SIG-M5 (cell line): ENCODE measurements at places on chromosomes 13 and 19.
A peak's percentile ranks its signal among the peaks of the same experiment; 100 is the strongest.

GRCh38 chr19:3606174-3606689 lies 443 bp downstream of the TBXA2R start:
- no peak for DNase-seq

GRCh38 chr13:55001881-55002280 lies 1973.3 kb downstream of the OLFM4 start:
- DNase-seq, result no peak

DNA sequence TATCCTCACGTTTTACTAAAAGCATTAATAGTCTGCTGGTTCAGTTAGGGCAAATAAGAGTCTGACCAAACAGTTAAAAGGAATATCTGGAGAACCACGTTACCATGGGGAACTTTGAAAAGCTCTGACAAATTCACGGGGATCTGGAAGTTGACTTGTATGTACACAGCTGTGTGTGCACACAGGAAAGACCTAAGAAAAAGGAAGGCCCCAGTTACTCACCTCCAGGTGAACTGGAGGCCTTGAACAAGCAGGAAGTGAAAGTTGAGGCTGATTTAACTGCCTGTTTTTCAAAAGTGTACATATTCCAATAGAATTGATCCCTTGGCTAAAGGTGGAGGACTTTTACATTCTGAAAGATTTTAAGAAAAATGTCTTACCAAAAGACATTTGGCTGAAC lies 1891.6 kb upstream of the PCDH20 start:
- no peak for DNase-seq

DNA sequence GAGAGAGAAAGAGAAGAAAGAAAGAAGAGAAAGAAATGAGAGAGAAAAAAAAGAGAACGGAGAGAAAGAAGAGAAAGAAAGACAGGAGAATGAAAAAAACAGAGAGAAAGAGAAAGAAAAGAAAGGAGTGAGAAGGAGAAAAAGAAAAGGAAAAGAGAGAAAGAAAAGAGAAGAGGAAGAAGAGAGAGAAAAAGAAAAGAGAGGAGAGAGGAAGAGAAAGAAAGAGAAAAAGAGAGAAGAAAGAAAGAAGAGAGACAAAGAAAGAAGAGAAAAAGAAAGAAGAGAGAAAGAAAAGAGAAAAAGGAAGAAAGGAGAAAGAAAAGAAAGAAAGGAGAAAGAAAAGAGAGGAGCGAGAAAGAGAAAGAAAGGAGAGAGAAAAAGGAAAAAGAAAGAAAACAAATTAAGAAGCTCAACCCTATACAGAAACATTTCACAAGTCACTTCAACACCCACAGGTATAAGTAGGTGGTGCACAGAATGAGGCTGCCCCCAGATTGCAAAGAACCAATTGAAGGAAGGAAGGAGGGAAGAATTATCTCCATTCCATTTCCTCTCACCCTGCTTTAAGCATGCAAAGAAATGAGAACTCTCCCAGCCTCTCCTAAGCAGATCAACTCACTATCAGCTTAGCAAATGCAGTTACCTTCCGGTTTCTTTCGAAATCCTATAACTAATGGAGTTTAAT lies 98.8 kb upstream of the CACNA1A start:
- DNase-seq, result no peak

DNA sequence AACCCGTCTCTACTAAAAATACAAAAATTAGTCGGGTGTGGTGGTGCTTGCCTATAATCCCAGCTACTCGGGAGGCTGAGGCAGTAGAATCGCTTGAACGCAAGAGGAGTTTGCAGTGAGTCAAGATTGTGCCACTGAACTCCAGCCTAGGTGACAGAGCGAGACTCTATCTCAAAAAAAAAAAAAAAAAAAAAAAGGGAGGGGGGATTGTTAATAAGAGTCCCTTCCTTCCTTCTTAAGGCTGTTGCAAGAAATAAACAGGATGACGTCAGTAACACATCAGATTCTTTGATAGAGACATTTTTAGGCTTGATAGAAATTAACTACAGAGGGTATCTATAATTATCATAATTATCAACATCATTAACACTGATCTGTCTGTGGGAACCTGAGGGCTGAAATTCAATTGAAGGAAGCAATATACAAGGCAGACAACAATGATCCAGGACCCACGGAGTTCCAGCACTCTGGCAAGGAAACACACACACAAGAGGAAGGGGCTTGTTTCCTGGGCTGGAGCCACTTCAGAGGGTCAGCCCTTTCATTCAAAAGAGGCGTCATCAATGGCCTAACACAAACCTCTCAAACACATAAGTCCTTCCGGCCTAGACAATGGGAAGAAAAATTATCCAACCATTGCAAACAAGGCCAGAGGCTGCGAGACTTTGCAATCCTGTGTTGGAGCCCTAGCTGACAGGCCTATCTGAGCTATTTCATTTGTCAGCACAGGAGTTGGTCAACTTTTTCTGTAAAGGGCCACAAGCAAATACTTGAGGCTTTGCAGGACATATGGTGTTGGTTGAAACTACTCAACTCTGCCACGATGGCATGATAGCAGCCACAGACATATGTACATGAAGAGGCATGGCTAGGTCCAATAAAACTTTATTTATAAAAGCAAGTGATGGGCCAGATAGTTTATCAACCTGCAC lies 105.2 kb downstream of the INSR start:
- no peak for DNase-seq

DNA sequence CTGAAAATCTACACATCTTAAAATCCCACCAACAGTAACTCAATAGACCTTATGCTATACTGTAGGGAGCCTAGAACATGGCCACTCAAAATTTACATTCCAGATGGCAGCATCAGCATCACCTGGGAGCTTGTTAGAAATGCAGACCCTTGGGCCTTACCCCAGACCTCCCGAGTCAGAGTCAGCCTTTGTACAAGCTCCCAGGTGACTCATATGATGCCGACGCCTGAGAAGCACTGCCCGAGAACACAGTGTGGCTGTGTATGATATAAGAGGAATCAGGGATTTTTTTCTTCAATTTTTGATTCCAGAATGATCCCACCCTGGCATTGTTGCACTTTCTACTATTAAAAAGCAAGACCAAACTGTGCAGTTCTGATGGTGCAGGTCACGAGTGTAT lies 35.9 kb upstream of the CNMD start:
- no peak for DNase-seq

- DNase-seq, result no peak
Observed at GRCh38 chr13:24651718-24652345, 28.4 kb upstream of the ATP12A start.

GRCh38 chr19:44611812-44612295 lies 1.5 kb upstream of the IGSF23 start:
- DNase-seq, result no peak

- DNase-seq, result no peak
Observed at GRCh38 chr19:49387936-49388372, at the start of gene KASH5. Gene KASH5 (plus strand): TSS chr19:49388249. CDS start chr19:49390884, 2,635 bp downstream.

DNA sequence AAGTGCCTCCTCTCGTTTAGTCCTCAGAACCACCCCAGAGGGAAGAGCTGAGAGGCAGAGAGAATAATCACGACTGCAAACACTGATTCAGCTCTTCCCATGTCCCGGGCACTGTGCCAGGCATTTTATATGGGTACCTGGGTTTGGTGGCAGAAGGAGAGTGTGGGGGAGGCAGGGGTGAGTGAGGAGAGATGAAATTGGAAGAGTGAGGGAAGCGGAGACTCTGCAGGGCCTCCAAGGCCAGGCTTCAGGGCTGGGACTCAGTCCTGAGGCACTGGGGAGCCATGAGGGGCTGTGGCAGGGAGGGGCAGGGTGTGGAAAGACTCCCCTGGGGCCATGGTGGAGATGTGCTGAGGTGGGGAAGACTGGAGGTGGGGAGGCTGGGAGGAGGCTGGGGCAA lies 8.7 kb downstream of the SYNGR4 start:
- no peak for DNase-seq

DNA sequence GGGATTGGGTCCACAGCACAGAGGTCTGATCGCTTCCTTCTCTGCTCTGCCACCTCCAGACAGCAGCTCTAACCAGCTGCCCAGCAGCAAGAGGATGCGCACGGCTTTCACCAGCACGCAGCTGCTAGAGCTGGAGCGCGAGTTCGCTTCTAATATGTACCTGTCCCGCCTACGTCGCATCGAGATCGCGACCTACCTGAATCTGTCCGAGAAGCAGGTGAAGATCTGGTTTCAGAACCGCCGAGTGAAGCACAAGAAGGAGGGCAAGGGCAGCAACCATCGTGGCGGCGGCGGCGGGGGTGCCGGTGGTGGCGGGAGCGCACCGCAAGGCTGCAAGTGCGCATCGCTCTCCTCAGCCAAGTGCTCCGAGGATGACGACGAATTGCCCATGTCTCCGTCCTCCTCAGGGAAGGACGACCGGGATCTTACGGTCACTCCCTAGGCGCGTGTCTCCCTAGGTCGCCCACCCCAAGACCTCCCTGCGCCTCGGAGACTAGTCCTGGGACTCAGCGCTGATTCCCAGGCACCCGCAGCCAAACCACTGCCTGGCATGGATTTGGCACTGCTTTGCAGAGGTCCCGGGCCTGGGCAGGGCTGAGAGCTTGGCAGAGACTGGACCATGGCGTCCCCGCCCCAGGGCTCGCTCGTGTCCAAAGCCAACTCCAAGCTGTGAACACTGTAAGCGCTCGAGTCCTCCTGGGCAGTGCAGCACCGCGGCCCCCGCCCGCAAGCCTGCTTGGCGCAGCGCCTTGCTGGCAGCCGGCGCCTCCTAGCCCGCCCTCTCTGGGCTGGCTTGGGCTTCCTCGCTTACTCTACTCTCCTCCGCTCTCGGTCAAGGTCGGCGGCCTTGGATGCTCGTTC lies 1.5 kb downstream of the GSX1 start:
- DNase-seq, result no peak

DNA sequence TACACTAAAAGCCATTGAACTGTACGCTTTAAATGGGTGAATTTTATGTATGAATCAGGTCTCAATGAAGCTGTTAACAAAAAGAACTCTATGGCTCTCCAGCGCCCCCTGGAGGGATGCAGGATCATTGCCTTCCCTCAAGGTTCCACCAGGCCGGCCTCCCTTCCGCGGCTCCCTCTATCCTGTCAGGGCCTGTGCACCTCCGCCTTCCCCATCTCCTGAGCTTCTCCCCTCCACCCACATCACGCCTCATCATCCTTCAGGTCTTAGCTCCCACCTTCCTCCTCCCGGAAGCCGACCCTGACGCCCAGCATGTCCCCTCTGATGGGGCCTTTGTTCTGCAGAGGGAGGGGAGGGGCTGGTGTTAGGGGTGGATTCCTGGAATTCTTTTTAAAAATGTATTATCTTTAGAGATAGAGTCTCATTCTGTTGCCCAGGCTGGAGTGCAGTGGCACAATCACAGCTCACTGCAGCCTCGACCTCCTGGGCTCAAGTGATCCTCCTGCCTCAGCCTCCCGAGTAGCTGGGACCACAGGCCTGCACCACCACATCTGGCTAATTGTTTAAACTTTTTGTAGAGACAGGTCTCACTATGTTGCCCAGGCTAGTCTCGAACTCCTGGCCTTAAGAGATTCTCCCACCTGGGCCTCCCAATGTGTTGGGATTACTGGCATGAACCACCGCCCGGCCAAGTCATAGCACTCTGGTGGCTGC lies 27.7 kb downstream of the MEIS3 start:
- DNase-seq, result peak; percentile 37

DNA sequence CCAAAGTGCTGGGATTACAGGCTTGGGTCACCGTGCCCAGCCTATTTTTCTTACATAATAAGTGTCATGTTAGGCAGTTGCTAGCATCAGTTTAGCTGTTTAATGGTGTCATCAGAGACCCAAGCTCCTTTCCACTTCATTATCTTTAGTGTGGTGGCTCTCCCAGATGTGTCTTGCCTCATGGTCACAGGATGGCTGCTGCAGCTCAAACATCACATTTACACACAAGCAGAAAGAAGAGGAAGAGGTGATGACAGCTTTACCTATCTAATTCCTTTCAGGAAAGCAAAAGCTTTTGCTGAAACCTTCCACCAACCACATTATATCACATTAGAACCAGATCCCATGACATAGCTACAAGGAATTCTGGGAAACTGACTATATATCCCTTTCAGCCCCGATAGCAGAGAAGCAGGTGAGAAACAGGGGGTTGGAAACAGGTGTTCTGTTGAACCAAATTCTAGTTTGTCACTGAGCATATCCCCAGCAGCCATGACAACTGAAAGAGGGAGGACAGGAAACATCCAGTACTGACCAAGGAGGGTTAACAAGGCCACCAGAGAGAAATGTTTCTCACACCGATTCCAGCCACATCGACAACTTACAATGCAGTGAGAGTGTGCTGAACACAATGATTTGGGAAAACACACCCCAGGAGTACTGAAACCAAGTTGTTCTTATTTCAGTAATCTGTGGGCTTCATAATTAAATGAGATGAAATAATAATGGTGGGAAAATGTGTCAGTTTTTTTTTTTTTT lies 617.0 kb downstream of the UQCRFS1 start:
- DNase-seq, result no peak

- DNase-seq, result no peak
Observed at GRCh38 chr19:3268326-3268725, 43.9 kb downstream of the CELF5 start.

GRCh38 chr13:28958018-28958417 lies 137.9 kb downstream of the MTUS2 start:
- DNase-seq, result no peak

DNA sequence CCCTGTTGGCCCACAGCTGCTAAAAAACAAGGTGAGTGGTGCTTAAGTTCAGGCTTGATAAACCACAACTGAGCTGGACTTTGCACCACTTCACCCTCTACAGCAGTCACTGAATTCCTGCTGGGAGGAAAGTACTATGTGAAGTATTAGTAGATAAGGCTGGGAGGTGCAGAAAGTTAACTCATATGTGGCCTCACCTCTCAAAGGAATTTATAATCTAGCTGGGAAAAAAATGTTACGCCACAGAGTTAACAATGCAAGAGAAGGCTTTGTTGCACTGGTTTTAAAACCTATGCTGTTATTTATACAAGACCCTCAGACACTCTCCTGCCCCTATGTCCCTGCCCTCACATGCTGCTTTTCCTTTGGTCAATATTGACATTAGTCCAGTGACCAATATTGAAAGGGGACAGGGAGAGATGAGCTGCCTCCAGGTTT lies 60.9 kb downstream of the LIG4 start:
- no peak for DNase-seq

DNA sequence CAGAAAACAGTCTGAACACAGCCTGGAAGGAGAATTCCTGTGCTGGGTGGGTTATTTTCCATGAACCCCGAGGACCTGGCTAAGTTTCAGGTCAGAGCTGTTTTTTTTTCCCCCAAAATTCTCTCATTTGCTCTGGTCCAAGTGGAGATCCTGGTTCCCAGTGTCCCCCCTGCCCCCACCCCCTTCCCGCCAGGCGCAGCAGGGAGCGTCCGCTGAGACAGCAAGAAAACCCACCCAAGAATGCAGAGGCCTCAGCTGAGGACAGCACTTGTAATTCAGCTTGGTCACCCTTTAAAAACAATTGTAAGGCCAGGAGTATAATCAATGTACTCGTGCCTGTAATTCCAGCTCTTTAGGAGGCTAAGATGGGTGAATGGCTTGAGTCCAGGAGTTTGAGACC lies 11.4 kb upstream of the TSPAN16 start:
- no peak for DNase-seq

- peak; percentile 64 for DNase-seq
Observed at GRCh38 chr19:51372649-51373504, at the start of gene NKG7. Gene NKG7 (minus strand): TSS chr19:51372654. CDS start chr19:51372535, 119 bp downstream.

GRCh38 chr13:25224151-25224550 lies 52.1 kb upstream of the AMER2 start:
- DNase-seq, result no peak
